MCF 10A (cell line): ENCODE measurements at places on chromosomes 3 and 15. TPM values are rescaled to one million over a fixed set of nuclear protein-coding genes. Genes with fewer than 3 reads are reported as not detected.

CMTM8 gene
- total RNA-seq = 3.2 and 3.8 TPM in 2 replicates

GRCh38 chr3:128584412-128585020 is 66.1 kb downstream of the RPN1 start:
- peaks cover 6% of the 10 kb centered on the region for H3K36me3 ChIP-seq
- H3K4me1 ChIP-seq = no peaks in the 10 kb centered on the region
- no peaks in the 10 kb centered on the region for H3K27me3 ChIP-seq
- peak; percentile 85 for DNase-seq
- H3K27ac ChIP-seq = no peak overlapping the region
- H3K4me3 ChIP-seq = no peak overlapping the region

GRCh38 chr15:71448688-71449114 is 333.4 kb downstream of the THSD4 start:
- H3K4me3 ChIP-seq = no peak overlapping the region
- H3K27me3 ChIP-seq = no peaks in the 10 kb centered on the region
- peaks cover 6% of the 10 kb centered on the region for H3K36me3 ChIP-seq
- peak; percentile 79 for DNase-seq
- H3K4me1 ChIP-seq = no peaks in the 10 kb centered on the region

DNA sequence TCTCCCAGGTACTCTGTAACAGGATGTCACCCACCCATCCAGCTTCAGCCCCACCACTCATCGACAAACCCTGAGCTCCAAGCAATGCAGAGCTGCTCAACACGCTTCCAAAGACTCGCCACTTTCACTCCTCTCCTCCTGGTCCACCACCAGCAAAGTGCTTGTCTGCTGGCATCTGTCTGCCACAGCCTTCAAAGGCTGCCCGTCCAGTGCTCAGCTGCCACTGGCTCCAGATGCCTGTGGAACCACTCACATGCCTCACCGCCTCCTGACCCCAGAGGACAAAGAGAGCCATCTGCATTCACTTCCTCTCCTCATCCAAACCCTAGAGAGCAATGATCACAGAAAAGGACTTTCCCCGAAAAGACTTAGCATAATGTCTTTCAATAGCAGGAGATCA is 109.5 kb upstream of the OCA2 start:
- no peaks in the 10 kb centered on the region for H3K4me1 ChIP-seq
- H3K27me3 ChIP-seq = no peaks in the 10 kb centered on the region
- DNase-seq = no peak
- no peak overlapping the region for H3K27ac ChIP-seq
- no peak overlapping the region for H3K4me3 ChIP-seq
